ENCODE measurements at places on chromosomes 5 and 9.

GRCh38 chr5:178423431-178423830 is 166.8 kb downstream of the COL23A1 start:
- no peak for DNase-seq

GRCh38 chr5:110086658-110087388 is 397.1 kb downstream of the MAN2A1 start:
- DNase-seq, result no peak

- DNase-seq, result no peak
These were observed 33.8 kb upstream of the ORM1 start for GRCh38 chr9:114289106-114289505.

DNA sequence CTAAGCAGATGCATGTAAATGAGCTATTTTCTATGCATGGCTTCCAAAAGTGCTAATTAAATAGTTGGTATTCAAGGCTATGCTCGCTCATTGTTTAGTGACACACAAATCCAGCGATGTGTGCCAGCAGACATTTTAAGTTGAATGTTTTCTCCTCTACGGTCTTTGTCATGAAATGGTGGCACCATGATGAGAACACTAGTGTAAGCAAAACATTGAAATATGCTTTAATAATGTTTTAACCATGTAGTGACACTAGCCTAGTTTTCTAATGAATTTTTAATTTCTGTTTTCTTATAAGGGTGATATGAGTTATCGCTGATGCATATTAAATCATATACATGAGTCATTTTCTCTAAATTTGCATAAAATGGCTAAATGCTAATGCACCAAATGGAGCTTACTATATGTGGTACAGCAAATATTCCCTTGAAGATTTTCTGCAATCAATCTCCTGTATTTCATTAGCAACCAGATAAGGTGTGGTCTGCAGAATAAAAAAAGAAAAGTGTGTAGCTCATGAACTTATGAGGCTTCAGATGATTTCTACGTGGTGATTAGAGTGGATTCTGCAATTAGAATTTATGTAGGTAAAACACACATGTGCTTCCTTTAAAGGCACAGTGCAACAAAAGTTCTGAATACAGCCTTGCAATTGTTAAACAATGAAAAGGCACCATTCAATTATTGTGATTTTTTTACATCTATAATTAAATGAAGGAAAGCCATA is 226.6 kb downstream of the MEF2C start:
- no peak for DNase-seq

GRCh38 chr5:31347552-31347905 is 154.0 kb downstream of the CDH6 start:
- no peak for DNase-seq

DNA sequence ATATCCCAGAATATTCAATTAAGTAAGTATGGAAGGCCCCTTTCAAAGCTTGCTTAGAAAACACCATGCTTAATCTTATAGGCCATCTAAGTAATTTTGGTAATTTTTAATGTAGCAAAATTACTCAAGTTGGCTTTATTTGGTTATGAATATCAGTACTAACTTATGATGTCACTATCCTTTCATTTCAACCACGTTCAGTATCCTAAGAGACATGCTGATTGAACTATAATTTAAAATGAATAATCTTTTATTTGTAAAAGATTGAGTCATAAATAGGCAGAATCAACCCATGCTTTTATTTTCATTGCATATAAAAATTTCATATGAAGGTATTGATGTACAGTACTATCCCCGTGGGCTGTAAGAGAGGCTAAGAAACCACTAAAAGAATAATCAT is 386.9 kb downstream of the RAB3C start:
- DNase-seq, result no peak

GRCh38 chr5:100676817-100677631 is 141.8 kb downstream of the FAM174A start:
- no peak for DNase-seq

- DNase-seq, result no peak
These were observed 93.4 kb downstream of the PLK2 start for GRCh38 chr5:58366461-58366860.

GRCh38 chr5:158755221-158755620 is 344.5 kb downstream of the EBF1 start:
- DNase-seq, result no peak

- DNase-seq, result no peak
These were observed 40.5 kb upstream of the TRIO start for GRCh38 chr5:14102666-14103065.

DNA sequence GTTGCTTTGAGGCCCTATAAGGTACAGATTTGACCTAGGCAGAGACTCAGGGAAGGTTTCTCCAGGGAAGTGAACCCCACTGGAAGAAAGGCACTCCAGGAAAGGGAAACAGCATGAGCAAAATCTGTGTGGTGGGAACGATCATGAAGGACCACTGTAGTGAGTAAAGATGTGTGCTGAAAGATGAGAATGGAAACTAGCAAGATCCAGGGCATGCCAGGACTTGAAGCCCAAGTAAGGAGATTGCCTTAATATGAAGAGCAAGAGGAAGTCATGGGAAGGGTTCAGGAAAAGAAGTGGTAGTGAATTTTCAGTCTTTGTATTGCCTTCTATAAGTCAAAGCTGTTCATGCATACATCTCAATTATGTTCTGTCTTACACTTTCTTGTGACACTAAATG is 55.2 kb upstream of the SLIT3 start:
- no peak for DNase-seq

GRCh38 chr9:28166179-28166578 is 592.9 kb upstream of the C9orf72 start:
- DNase-seq, result no peak

- DNase-seq, result no peak
These were observed 44.5 kb upstream of the JMY start for GRCh38 chr5:79191457-79191856.

DNA sequence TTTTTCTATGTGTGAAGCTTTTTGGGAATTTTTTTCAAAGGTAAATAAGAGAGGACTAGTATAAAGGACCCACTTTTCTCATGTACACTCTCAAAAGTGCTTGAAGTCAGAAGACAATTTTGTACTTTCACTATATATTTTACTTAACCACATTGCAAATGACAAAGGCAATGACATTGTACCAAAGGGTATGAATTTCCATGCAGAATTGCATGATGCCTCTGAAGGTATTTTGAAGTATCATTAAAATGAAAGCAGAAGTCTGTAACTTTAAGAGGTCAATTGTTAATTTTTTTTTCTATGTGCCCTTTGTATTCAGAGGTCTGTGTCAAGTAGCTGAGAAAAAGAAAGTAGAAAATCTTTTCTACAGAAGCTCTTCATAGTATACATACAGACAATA is 84.7 kb downstream of the ST8SIA4 start:
- DNase-seq, result no peak

GRCh38 chr5:37662789-37663485 is 176.9 kb downstream of the GDNF start:
- no peak for DNase-seq

DNA sequence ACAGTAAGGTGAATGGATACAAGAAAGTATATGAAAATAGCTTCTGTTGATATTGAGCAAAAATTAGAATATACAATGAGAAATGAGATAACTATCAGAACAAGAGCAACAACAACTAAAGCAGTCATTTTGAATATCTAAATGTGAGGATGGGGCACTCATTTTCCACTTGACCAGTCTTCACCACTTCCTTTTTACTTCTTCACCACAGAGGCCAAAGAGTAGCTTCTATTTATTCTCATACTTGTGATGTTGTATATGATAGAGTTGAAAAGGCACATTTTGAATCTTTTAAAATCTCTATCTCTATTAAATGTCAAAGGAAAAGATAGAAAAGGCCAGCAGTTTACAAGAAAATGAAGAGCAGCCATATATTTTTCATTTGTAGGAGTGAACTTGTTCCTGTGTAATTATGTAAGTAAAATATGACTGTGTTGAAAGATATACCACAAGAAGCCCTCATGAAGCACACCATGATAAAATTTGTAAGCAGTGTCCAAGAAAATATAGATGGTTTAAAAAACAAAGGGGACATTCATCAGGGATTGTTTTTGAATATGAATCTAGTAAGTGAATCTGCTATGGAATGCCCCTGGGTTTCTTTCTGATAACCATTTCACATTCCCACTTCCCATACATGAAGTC is 39.2 kb downstream of the ADAMTS19 start:
- no peak for DNase-seq

GRCh38 chr5:168365581-168366081 is 74.2 kb downstream of the WWC1 start:
- no peak for DNase-seq

DNA sequence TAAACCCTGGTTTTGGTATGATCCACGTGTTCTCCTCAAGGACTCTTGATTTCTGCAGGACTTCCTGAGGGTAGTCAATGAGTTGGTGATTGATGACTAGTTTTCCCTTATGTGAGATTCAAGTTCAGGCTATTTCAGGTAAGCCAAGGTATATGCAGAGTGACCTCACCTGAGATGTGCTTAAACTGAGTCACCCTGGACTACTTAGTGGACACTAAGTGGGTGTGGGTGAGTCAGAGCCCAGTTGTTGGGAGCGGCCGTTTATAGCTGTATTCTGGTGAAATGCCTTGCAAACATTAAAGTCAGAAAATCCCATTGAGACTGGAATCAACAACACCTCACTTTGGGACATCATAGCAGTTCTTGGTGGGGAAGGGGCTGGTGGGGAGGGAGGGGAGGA is 62.9 kb downstream of the SLC28A3 start:
- DNase-seq, result no peak

DNA sequence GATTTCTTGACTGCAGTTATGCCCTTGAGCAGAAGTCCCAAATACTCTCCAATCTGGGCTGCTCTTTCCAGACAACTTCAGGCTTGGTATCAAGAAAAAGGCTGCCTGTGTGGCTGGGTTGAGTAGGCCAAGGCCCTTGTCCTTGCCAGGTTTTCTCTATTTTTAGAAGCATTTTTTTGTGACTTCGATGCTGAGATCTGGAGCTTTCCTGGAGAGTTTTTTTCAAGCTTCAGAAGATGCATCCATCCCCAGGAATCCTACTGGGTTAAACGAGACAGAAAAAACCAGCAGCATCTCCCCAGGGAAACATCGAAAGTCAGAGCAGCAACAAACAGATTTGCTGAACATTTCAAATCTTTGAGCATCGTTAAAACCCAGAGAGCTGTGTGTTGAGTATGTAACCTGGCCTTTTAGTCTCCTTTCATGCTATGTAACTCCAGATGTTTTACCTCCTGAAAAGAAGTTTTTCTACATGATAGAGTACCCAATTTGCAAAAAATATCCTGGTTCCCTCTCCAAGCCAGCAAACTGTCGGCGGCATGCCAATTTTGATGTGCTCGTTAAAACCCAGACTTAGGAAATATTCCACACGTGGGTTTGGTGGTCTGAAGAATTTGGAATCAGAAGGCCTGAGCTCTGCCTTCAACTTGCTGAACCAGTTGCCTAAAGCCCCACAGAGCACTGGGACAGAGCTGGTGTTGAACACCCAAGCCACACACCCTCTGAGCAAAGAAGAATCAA is 98.1 kb upstream of the ALDH1B1 start:
- no peak for DNase-seq
